ENCODE measurements at places on chromosomes 2 and 18.

DNA sequence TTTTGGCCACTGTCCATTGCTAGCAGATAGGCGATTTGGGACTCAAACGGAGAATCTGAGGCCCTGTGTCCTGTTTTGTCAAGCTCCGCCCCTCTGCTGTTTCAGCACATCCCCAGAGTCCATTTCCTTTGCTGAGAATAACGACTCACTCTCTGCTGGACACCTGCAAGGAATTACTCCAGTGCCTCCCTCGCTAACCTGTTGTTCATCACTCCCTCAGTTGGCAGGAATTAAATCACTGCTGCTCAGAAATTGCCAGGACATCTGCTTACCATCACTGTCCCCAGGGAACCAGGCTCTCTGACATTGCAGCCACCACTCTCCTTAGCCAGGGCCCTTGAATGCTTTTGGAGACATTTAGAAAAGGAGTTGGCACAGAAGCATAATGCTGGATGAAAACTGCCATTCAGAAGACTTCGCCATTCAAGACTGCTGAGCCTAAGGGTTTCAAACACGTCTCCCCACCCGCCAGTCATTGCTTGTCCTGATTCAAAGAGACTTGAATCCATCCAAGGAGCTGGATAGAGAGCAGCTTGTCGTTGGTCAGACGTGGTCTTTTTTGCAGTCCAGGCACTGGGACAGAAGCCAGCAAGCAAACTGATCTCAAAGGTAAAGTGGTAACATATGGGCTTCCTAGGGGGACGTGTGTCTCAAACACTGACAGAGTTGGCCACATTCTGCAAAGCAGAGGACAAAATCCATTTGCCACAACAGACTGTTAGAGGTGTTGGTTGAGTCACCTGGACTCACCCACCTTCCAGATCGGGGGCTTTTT lies 155.3 kb downstream of the UXS1 start:
- no peak for DNase-seq

GRCh38 chr2:217973008-217973787 lies 29.6 kb downstream of the TNS1 start:
- no peak for DNase-seq

DNA sequence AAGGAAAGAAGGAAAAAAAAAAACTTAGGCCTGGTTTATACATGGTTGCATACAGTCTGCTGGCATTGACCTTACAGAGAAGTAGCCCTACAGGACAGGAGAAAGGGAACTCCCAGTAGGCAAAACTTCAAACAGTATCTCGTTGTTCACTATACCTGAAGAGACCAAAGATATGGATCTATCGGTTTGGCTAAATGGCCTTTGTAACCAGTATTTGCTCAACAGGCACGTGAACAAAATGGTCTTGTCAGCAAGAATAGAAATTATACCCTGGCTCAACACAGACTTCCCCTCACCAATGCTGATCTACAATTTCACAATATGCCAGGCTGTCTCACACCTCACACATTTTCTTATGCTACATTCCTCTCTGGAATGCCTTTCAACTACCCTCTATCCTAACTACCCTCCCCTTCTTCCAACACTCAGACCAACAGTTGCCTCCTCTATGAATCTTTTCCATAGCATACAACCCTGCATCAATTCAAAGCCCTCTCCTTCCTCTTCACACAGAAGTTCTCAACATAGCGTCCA lies 13.7 kb downstream of the HYCC2 start:
- DNase-seq = no peak

DNA sequence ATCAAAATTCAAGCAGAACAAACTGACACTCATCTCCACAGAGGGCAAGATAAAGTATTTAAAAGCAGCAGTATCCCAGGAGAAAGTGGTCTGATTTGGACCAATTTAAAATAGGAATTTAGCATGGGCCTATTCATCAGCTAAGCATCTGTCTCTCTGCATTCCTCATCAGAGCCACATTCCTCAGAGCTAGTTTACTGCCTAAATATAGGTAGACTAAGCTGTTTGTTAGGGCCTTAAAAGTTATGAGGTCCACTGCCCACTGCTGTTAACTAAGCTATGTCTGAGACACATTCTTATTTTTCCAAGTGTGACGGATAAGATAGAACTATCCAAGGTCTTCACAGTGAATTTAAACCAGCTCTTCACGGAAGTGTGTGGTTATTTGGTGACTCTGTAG lies 17.6 kb downstream of the NEB start:
- no peak for DNase-seq

DNA sequence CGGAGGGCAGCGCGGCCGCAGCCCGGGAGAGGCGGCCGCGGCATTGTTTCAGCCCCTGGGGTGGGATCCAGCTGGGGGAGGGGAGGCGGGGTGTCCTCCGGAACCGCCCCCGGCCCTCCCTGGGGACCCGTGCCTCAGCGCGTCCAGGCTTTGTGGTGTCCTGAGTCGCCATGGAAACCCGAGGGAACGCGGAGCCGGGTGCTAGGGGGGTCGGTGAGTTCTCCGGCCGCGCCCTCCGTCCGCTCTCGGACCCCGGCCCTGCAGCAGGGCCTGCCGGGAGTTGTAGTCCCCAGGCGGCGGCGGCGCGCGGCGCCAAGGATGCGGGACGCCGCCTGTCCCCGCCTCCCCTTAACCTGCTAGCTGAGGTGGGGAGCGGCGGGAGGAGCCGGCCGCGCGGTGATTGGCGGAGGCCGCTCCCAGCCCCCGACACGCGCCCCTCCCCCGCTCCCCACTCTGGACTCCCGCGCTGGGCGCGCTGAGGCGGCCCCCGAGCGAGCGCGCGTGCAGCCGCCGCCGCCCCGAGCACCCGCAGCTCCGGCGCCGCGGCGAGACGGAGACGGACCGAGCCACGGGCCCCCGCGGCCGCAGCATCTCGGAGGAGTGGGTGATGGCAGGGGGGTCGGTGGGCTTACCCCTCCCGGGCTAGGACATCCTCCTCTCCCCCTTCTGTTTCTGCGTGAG lies at the start of gene DPYSL5:
DPYSL5 (plus strand) TSS at position 478 of the 681 bp plus-strand sequence. CDS start 50,368 bp downstream, outside the sequence.
- DNase-seq = peak; percentile 49

- no peak for DNase-seq
Observed at GRCh38 chr2:34912084-34912483, 1313.0 kb upstream of the FAM98A start.

DNA sequence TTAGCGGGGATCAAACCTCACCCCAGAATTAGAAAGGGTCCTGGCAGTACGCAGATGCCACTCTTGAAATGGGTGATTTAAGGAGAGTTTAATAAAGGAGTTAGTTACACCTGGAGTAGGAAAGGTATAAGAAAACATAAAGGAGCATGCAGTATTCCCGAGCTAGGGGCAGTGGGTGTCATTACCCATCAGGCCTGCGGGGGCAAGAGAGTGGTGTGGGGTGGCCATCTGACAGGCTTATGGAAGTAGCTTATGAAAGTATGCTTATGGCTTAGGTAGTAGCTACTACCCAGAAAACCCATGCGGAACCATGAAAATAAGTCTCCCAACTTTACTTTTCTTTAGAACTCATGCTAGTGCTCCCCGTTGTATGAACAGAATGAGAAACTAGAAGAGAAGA lies 568.9 kb upstream of the ACVR2A start:
- no peak for DNase-seq

DNA sequence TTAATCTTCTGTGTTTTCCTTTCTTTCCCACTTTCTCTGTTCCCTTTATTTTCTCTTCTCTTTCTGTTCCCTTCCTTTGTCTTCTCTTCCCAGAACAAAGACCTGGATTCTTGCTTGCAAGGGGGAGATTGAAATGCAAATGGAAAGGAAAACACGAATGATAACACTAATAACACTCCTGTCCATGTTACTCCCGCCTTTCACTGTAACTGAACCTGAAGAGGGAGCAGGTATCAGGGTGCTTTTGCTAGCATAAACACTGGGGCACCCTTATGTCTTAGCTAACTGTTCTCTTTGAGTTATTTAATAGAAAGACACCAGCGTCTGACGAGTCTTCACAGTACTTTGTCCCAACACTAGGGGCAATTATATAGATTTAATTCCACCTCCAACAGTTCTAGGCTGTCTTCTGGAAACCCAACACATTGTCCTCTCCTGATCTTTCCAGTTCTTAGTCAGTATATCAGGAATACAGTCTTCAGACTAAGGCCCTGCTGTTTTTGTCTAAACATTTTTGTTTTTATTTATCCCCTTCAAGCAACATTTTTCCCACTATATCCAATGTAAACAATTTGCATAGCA lies 99.2 kb downstream of the PTPRM start:
- no peak for DNase-seq

DNA sequence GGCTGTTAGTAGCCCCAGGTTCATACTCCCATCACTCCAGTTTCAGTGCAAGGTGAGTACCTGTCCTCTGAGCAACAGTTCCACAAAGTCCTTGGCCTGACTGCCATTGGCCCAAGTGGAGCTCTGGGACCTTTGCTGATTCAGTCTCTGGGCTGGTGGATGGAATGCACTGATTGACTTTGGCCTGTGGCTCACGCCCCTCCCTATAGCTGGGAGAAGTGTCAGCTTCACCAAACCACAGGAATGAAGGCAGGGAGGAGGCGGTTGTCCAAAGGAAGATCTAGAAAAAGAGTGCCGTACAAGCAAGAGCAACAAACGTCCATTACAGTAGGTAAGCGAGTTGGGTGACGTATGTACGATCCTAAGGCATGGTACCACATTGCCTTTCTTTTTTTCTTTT lies 34.0 kb downstream of the QPCT start:
- DNase-seq = peak; percentile 92

- DNase-seq = peak; percentile 64
Observed at GRCh38 chr2:3536682-3537632, 17.6 kb upstream of the ADI1 start.

DNA sequence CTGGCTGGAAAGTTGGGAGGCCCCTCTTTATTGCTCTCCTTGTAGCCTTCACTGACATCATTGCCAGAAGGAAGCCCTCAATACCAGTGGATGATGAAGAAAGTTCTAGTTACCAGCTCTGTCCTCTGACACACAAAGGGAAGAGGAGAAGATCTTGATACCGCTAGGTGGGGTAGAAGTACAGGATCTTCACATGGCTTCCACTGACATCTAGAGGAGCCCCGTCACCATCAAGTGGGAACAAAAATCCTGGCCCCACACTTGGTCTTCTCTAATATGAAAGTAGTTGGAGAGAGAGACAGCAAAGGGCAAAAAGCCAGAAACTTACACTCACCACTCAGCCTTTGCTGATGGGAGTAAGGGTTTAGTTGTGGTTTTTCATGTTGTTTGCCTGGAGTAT lies 12.4 kb downstream of the XIRP2 start:
- DNase-seq = peak; percentile 35

GRCh38 chr18:2240311-2240705 lies 331.0 kb downstream of the METTL4 start:
- DNase-seq = no peak

DNA sequence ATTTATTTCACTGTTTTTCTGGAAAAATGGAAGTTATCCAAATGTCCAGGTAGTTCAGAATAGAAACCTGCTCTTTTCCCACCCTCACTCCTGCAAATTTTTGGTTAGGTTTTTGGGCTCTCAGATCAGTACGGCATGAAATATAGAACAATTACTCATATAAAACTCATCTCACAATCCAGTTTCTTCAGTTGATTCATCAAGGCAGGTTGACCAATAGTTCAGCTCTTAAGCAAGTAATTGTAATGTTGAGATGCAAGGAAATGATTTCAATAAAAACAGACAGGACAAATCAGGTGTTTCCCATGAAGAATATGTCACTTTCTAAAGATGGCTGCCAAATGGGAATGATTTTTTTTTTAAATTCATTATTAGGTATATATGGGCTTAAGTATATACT lies 2.0 kb downstream of the RAB27B start:
- no peak for DNase-seq

- DNase-seq = no peak
Observed at GRCh38 chr2:227906991-227907390, 35.6 kb downstream of the DAW1 start.

GRCh38 chr2:160612266-160612856 lies 118.8 kb upstream of the RBMS1 start:
- DNase-seq = no peak

DNA sequence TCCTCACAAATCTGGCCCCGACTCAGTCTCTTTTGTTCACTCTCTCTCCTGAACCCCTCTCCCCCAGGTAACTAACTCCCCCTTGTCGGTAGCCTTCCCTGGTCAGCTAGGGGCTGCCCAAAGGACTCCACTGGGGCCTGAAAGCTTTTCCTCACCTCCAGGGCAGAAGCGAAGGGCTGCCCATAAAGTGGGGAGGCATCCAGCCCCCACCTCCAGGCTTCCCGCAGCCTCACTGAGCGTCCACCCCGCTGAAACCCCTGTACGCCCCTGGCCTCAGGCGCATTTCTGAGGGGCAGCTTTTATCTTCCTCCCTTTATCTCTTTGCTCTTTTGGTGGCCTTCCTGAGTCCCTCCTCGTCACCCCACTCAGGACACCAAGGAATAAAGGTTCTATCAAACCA lies 249.3 kb downstream of the CYP26B1 start:
- no peak for DNase-seq

GRCh38 chr2:59752071-59752470 lies 801.4 kb downstream of the BCL11A start:
- no peak for DNase-seq

DNA sequence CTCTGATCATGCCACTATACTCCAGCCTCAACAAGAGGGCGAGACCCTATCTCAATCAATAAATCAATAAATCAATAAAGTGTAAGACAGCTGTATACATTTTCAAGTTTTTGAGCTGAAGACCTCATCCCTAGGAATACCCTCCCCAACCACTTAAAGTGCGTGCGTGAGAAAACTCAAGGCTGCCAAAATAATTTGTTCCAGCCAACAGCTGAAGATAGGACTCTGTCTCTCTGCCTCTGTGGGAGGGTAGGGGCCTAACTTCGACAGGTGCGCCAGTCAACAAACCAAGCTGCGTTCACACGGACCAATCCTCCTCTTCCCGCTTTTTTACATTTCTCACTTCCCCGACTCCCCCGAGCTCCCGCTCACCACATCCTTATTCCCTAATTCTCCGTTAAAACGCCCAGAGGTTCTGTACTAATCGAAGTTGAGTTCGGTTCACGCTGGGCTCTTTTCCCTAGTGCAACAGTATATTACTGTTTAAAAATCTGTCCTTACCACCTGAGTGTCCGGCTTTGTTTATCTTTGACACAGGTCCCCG lies 618 bp downstream of the POLR2D start:
- peak; percentile 38 for DNase-seq

DNA sequence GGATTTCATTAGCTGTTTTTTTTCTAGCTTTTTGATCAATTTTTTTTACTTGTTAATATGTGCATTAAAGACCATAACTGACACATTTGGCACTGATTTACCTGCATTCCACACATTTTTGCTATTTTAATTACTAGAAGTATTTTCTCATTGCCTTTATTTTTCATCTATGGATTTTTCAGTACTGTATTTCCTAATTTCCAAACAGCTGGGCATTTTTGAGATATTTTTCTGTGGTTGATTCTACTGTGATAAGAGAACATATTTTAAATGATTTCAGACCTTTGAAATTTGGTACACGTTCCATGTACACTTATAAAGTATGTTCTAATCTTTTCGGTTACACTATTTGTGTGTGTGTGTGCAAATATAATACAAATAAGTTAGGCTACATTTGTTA lies 135.3 kb downstream of the PARD3B start:
- DNase-seq = no peak

- no peak for DNase-seq
Observed at GRCh38 chr2:2853346-2853745, 522.3 kb upstream of the MYT1L start.

DNA sequence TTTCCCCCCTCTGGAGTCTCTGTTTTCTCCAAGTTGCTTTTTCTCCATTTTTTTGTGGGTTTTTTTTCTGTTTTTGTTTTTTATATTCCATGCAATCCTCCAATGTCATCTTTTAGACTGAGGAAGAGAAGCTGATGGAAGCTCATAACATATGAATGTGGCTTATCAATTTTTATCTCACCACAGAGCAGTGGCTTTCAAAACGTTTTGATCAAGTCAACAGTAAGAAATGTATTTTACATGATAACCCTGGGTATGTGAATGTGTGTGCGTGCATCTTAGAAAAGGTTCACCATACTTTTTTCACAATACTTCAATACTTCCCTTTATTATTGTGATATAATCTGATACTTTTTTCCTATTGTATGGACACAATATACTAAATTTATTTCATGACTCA lies 64.6 kb upstream of the CDCA7 start:
- DNase-seq = no peak

All from urothelium cell line (cell line).